ENCODE measurements at places on chromosomes 6 and 20.

DNA sequence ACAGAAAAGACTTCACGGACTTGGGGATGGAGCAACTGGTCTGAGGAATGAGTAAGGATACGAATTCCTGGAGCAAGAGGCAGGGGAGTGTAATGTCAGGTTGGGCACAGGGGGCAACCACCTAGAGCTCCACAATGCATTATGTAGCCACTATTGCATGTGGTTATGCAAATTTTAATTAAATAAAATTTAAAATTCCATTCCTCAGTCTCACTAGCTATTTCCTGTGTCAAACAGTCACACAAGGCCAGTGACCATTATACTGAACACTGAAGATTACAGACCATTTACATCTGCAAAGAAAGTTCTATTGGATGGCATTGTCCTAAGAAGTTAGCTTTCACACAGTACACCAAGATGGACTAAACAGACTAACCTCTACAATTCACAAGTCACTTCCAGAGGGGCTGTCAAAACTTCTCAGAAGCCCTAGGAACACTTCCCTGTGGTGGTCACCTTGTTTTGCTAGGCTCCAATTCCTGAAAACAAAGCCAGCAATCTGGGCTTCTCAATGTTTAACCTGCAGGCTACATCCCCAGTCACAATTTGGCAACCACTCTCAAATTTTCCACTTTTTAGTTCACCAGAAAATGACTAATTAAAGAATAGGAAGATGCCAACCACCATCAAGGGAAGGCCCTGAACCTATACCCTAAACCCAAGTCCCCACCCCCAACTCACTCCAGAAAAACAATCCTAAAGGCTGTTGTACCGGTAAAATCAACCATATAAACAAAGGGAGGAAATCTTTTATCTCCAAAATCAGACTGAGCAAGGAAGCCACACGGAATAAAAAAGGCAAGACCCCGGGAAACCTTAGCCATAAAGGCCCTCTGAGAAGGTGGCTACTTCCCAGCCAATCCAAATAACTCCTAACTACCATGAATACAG, 34.2 kb upstream of the C20orf203 start:
- DNase-seq, result no peak

- DNase-seq, result no peak
Measured at GRCh38 chr6:131914967-131915751, 36.0 kb downstream of the CCN2 start.

- no peak for DNase-seq
Measured at GRCh38 chr20:48310305-48310704, 517.5 kb downstream of the PREX1 start.

- DNase-seq, result no peak
Measured at GRCh38 chr20:61861054-61861841, 204.4 kb downstream of the TAF4 start.

DNA sequence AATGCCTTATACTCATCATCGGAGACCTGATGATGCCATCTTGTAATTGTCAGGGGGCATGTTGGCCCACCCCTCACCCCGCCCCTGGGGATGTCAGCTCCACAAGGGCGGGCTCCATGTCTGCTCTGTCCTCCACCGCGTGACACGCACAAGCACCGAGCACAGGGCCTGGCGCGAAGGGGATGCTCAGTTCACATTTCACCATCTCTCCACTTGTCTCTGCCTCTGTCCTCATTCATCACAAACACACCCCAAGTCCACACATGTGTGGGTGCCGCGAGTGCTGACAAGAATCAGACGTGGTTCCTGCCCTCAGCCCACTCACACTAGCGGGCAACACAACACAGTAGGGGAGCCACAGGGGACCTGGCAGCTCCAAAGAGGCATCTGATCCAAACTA, 151.2 kb upstream of the PTPN1 start:
- DNase-seq, result no peak

GRCh38 chr20:2596673-2597279, 55.7 kb upstream of the NOP56 start:
- no peak for DNase-seq

- DNase-seq, result no peak
Measured at GRCh38 chr6:27081188-27081587, 166.3 kb upstream of the PRSS16 start.

DNA sequence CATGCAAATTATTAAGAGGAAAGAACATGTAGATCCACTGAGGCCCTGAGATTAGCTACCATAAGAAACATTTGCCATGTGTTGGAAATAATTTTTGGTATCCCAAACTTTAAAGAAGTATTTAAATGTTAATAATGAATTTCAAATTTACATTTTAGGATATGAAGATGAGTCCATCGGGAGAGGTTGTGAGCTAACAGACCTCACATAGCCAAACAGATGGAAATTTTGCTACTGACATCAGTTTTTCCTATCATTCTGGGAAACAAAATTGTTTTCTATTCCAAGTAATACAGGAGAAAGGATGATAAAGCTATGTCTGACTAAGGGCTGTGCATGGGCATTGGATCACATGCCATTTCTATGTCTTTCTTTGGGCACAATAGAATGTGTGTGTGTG, 809.6 kb downstream of the TENT5A start:
- no peak for DNase-seq

GRCh38 chr6:167827583-167828324, 1.0 kb downstream of the AFDN start:
- no peak for DNase-seq
